Right lobe of liver (tissue), 6 donors: ENCODE measurements at places on chromosomes 5 and 9. TPM values are rescaled to one million over a fixed set of nuclear protein-coding genes. Genes with fewer than 3 reads are reported as not detected.

- no peak for DNase-seq
These were observed 60.9 kb downstream of the CDKN2A start for GRCh38 chr9:21933281-21933680.

GRCh38 chr5:67051164-67051563, 145.4 kb downstream of the CD180 start:
- DNase-seq = no peak

- DNase-seq = no peak
These were observed at the start of gene PDGFRB for GRCh38 chr5:150155258-150156026. TSS of gene PDGFRB (minus strand) at chr5:150155845. CDS start at chr5:150137047, 18,798 bp downstream.

FGF1 gene
- total RNA-seq = not detected

PCDHA1 gene
- total RNA-seq = not detected

- no peak for DNase-seq
These were observed 117.5 kb upstream of the BASP1 start for GRCh38 chr5:17099946-17100345.

PGM5 gene
- total RNA-seq = 3.4 TPM

DNA sequence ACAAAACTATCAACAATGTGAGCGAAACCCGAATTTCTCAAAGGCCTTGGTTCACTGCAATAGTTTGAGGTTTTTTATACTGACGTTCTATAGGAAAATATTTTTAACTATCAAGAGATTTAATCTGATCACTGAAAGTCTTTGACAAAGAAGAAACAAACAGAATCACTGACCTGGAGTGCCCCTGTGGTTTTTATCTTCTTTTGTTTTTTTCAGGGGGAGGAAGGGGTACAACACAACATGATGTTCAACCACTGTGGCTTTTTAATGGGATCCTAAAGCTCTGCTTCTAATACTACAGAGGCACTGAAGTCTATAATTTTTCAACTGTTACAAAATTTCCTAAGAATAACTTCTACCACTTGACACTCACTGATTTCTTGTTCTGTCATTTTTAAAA, 185.9 kb downstream of the AP3B1 start:
- no peak for DNase-seq

SPINK6 gene
- not detected for total RNA-seq

DNA sequence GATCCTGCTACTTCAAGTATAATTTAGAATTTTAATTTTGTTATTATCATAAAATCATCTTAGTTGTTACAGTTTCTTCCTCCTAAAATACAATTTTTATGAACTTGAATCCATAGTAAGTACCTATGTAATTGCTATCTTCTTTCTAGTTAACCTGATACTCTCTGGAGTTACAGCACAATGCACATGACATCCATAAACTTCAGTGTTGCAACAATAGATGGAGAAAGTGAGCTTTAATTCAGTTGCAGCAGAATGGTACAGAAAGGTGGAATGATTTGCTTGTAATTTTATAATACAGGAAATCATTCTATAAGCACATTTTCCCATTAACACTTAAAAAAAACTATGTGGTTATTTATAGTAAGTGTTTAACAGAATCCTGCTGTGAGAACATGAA, 372.0 kb downstream of the CDH9 start:
- no peak for DNase-seq
